ENCODE measurements at places on chromosomes 3 and 15.
A peak's percentile ranks its signal among the peaks of the same experiment; 100 is the strongest.

DNA sequence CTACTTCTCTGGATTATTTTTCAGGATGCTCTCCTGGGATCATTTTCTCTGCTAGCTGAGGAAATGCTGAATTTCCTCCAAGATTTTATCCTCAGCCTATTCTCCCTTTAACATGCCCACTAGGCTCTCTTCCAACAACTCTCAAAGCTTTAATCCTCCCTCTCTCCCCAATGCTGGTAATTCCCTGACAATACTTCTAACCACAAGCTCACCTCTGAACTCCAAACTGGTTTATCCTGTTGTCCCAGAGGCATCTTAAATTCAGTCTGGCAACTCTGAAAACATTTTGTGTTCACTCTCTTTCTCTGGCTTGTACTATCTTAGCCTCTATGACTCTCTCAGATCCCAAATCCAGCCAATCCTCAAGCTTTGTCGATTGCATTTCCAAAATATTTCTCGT, 490.3 kb downstream of the MECOM start:
- DNase-seq, result peak; percentile 42

DNA sequence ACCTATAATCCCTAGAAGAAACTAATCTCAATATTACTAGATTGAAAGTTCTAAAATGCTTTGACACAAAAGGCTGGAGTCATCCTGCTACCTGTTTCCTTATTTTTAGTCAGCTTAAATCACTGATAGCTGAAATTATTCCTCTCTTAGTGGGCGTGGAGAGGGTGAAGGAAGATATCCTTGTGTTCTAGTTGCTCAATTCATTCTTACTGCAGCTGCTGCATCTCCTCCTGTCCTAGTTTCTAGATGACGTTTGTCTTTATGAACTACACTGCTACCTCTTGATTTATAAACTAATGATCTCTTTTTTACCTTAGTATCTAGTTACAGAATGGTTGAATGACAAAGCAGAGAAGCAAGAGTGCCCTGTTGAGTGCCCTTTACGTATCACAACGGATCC, 50.7 kb downstream of the SETD5 start:
- DNase-seq, result no peak

- DNase-seq, result no peak
Measured at GRCh38 chr3:192082730-192083660, 622.0 kb downstream of the PYDC2 start.

DNA sequence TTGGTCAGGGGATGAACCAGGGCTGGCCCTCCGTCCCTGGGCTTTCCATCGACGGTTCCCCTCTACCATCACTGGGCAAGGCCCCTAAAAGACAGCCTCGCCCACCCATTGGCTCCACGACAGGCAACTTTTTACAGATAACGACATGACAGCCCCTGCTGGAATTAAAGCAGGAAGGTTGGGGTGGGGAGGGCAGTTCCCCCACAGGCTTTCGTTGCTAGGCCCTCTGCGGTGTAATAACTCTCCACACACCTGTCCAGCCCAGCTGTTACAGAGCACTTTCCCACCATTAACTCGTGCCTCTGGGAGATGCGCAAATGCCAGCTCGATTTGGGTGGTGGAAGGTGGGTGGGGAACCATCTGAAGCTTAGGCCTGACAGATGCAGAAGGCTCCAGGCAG, 264.2 kb upstream of the TLE3 start:
- no peak for DNase-seq

DNA sequence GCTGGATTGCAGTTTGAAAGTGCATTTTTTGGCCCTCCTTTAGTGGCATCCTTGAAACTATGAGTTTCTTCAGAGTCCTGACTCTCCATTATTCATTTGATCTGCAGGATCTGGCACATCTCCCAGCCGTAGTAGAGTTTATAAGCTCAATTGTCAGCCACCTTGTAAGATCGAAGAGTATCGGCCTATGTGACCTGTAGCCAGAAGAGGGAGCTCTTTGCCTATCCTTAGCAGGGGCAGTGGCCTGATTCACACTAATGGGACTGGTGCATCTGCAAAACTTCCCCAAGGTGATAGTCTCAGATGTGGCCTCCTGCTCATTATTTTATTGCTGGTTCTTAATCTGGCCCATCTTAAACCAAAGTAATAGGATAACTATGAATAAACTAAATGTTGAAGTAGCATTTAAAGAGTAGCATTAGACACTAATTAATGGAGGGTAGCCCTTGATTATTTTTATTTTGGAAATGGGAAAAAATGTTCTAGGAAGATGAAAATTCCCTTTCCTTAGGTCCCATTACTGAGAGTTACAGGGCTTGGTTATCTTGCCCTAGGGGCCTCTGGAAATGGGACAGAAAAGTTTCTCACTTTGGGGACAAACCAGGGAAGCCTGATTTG, 21.2 kb downstream of the GCSAM start:
- DNase-seq, result peak; percentile 64

DNA sequence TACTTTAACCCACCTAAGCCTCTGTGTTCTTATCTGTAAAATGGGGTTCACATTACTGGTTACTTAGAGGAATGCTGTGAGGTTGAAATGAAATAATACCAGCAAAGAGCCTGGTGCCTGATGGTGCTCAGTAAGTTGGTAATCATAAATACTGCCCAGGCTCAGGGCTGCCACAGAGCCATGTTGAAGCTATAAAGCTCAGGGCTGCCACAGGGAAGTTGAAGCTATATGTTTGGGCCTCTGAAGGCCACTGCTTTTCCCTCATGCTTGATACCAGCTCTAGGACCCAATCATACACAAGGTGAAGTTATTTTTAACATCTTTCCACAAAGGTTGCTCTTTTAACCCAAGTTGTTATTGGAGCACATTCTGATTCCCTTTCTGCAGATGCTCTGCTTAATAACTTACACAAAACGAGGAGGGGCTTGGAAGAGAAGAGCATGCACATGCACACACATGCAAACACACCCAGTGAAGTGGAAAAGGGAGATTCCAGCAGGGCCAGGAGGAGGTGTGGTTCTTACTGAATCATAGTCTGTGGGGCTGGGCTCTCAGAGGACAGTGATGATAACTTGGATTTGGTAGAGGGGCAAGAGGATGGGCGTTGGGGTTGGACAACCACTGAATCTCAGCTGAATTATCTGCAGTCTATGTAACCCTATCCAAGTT, 17.4 kb downstream of the PARP14 start:
- DNase-seq, result no peak

DNA sequence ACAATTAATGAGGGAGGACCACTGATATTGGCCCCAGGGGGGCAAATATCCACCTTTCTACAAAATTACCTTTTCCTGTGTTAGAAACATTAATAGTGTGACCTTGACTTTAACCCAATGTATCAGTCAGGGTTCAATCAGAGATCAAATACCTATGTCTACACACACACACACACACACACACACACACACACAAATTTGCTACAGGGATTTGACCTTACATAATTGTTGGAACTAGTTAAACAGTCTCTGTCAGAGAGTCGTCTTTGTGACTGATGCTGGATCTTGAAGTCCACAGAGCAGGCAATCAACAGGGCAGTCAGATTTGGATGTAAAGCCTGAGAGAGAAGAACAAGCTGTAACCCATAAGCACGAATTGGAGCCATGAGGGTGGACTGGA, 32.5 kb downstream of the TM4SF4 start:
- DNase-seq, result no peak

GRCh38 chr15:43948691-43949325, 122.0 kb downstream of the WDR76 start:
- no peak for DNase-seq

DNA sequence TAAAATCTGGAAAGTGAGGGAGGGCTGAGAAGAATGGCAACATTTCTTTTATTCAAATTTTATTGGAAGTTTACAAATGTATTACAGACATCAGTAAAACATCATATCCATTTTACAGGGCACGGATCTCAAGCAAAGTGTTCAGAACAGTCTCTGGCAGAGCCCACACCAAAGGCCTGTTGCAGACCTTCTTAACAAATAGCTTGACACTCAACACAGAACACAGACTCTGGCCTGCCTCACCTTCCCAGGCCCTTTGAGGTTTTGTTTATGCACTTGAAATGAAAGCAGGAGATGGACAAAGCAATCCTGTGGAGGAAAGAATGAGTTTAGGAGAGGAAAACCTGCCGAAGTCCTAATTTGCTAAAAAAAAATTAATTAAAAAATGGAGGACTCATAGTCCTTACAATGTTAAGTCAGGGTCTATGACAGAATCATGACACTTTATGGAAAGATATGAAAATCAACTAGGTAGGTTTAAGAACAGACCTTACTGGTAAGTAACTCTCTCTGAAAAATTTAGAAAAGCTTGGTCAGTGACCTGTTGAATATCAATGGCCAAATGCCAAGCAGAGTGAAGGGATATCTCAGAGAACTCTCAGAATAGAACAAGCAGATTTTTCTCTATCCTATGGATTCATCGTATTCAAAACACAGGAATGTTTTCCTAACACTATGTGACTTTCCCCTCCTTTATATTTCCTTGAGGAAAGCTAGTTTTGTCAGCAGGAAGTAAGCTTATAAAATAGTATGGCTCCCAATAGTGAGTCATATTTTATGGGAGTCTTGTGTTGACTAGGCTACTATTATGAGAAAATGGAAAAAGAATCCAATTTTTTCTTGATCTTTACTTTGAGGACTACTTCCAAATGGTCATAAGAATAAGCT, 70.8 kb upstream of the PSMD6 start:
- DNase-seq, result no peak

GRCh38 chr3:38130631-38131065, 6.3 kb downstream of the ACAA1 start:
- no peak for DNase-seq
